Natural killer cell (primary cell): ENCODE measurements at places on chromosomes 7 and 10. TPM values are rescaled to one million over a fixed set of nuclear protein-coding genes. Genes with fewer than 3 reads are reported as not detected.

Gene NME8
- total RNA-seq: 27.1 TPM

Gene MRPS17
- 12.0 TPM for total RNA-seq

Gene PRLHR
- not detected for total RNA-seq

Gene CXCL12
- total RNA-seq: not detected

Gene BLVRA
- 25.6 TPM for total RNA-seq

Gene OPN1SW
- total RNA-seq: not detected

Gene SPDYE8
- total RNA-seq: not detected

Gene PNLIPRP1
- total RNA-seq: not detected

Gene CCDC7
- 51.1 TPM for total RNA-seq

Gene TMEM196
- total RNA-seq: not detected

Gene BICC1
- total RNA-seq: not detected

Gene CDHR1
- total RNA-seq: 9.5 TPM

Gene ELAPOR2
- total RNA-seq: 8.6 TPM

Gene FZD8
- 0.85 TPM for total RNA-seq

Gene PRPF18
- total RNA-seq: 29.5 TPM

Gene SPDYE6
- not detected for total RNA-seq

Gene HDAC9
- 19.1 TPM for total RNA-seq

Gene MRC1
- total RNA-seq: 0.18 TPM

Gene WNT8B
- not detected for total RNA-seq

Gene PAX4
- total RNA-seq: not detected

Gene CPA2
- total RNA-seq: not detected

Gene RBP3
- total RNA-seq: not detected

Gene KDM7A
- total RNA-seq: 38.1 TPM

Gene CROT
- total RNA-seq: 19.0 TPM

Gene GSTO2
- total RNA-seq: 0.75 TPM

Gene GPR37
- not detected for total RNA-seq

Gene UNCX
- not detected for total RNA-seq

Gene GHRHR
- not detected for total RNA-seq

Gene FAM237B
- total RNA-seq: not detected

Gene EPHB4
- total RNA-seq: 1.5 TPM

Gene C10orf53
- total RNA-seq: not detected

Gene FANK1
- total RNA-seq: not detected

Gene CACNB2
- not detected for total RNA-seq
